T-helper 17 cell (primary cell): ENCODE measurements at places on chromosomes 2 and 18.

GRCh38 chr2:217047631-217048030 lies 187.8 kb upstream of the TNP1 start:
- no peak for DNase-seq

GRCh38 chr2:115057473-115057872 lies 615.0 kb downstream of the DPP10 start:
- DNase-seq: no peak

DNA sequence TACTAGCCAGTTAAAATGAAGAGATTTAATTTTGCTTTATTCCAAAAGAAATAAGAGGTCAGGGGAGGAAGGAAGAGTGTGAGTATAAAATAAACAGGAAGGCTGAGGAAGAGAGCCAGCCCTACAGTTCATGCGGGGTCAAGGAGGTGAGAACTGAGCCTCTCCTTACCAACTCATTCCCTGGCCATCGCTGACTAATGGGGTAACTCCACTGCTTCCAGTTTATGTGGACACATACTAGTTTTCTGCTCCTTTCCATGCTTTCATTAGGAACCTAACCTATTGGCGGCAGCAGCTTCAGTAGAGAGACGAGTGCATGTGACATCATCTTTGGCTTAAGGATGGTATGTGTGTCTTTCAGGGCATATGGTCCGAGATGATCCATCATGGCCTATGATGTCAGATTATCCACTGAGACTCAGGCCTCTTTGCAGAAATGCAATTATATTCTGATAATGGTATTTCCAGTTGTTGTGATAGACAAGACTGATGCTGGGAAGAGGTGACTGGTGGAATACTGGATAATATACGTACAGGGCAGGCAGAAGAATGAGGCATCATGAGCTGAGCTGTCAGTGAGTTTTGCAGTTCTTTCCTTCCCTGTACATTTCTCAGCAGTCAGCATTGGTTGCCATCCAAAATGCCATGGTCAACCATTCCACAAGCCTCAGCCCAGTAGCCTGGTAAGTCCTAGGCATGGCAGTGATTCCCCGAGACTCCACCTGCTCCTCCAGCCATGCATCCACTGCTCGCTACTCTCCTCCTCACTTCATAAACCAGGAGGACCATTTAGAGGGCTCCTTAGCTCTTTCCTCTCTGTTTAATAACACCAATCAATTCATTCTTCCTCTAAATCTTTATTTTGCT lies 184.6 kb upstream of the OSR1 start:
- DNase-seq: no peak

GRCh38 chr2:137886083-137886831 lies 78.0 kb upstream of the HNMT start:
- DNase-seq: no peak

DNA sequence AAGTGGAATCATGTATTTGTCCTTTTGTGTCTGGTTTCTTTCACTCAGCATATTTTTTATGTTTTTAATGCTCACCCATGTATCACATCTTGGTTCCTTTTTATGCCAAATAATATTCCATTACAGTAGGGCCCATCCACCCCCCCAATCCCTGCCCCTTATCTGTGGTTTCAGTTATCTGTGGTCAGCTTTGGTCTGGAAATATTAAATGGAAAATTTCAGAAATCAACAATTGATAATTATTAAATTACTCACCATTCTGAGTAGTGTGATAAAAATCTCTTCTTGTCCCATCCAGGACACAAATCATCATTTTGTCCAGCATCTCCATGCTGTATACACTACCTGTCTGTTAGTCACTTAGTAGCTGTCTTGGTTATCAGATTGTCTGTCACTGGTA lies 66.7 kb downstream of the BIRC6 start:
- no peak for DNase-seq

DNA sequence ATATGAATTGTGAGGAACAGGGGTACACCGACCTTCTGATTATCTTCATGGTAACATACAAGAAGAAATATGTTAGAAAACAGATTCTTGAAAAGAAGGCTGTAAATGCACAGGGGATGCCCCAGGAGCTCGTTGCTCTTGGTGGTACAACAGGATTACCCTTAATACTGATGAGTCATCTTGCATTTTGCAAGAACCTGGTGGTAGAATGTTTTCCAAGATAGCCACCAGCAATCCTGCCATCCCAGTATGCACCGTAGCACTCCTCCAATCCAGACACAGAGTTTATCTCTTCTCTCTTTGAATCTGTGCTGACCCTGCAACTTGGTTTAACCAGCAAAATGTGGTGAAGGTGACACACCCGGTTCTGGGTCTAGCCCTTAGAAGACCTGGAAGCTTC lies 238.3 kb downstream of the EN1 start:
- DNase-seq: no peak

GRCh38 chr2:188607501-188607900 lies 315.8 kb downstream of the GULP1 start:
- no peak for DNase-seq

DNA sequence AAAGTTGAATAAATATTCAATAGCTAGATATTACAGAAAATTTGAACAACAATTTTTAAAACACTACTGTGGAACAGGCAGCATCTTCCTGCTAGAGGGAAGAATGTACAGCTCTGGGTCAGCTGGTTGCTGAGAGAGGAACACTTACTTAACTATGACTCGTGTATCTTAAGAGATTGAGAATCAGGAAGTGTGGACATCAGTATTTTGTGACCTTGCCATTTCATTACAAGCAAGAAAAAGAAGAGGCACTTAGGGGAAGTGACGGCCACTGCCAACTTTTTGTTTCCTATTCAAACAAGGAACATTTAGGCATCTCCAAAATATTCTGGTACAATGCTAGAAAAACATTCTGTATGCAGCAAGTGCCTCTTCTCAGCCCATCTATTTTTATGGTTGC lies 45.9 kb downstream of the ITPRID2 start:
- no peak for DNase-seq

DNA sequence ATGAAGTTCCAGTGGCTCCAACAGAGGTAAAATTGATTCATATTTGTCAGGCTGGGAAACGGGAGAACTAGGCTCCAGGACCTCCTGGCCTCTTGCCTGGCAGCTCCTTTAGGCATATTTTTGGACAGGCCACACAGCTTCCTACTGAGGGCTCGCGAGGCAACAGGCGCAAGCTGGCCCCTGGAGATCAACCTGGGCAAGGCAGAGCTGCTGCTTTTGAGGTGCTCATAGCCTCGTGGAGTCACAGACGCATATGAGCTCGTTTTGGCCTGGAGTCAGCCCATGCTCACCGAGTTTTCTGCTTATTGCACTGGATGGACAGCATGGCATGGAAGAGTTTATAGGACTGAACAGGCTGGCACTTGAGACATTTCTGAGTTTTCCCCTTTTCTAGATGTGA lies 97.7 kb downstream of the CAPN13 start:
- DNase-seq: no peak

DNA sequence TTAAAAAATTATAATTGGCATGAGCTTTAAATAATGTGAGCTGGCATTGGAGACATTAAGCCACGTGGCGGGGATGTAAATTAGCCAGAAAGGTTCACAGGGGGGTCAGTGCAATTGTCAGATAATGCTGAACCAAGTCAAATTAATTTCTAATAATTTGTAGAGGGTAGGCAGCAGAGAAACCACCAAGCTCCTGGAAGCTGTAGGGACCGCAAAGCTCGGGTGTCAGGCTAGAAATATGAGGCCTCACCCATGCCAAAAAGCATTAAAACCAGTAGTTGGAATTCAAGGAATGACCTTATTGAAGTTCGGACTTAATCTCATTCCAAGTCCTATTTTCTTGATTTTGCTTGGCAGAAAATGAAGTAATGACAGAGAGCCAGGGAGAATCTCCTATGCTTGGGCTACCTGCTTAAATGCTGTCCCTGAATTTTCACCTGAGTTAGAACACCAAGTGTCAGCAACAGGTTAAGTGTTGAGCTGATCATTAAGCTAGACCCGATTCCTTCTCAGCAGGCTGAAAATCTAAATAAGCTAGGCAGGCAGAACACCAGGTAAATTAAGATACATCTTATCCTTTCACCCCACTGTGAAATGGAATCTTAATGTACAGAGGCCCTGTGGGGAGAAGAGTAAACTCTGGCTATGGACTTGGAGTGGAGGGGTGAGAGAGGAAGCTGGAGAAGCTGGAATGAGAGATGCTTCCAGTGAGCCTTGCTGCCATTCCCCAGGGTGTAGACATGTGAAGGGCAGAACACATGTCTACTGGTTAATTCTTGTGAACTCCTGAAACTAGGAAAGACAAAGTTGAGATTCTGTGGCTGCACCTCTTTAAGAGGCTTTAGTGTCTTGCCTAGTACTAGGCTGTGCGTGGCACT lies 520.0 kb downstream of the SLC4A3 start:
- no peak for DNase-seq

GRCh38 chr2:109129921-109130722 lies 1.1 kb downstream of the SH3RF3 start:
- DNase-seq: no peak

GRCh38 chr18:5759194-5759593 lies 136.1 kb downstream of the TMEM200C start:
- DNase-seq: no peak

DNA sequence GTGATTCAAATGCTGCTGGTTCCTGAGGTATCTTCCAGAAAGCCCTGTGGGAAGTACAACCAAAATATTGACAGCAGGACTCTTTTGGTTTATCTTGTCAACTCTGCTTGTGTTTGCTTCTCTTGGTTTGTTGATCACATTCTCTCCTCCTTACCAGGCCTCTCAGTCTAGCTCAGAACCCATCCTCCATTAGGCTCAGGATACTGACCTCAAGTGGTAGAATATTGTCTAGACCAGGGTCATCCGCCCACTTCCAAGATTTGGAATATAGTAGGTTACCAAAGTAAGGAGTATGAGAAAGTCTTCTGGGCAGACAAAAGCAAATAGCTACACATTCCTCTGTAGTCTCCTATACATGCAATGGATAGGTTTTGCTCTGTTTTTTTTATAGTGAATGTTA lies 56.6 kb downstream of the XIRP2 start:
- DNase-seq: no peak

- no peak for DNase-seq
These were observed 160.9 kb downstream of the FBXO15 start for GRCh38 chr18:73986711-73987110.

GRCh38 chr18:48935433-48935774 lies 15.4 kb downstream of the SMAD7 start:
- no peak for DNase-seq

- DNase-seq: no peak
These were observed 115.0 kb downstream of the GBX2 start for GRCh38 chr2:236052926-236053821.

DNA sequence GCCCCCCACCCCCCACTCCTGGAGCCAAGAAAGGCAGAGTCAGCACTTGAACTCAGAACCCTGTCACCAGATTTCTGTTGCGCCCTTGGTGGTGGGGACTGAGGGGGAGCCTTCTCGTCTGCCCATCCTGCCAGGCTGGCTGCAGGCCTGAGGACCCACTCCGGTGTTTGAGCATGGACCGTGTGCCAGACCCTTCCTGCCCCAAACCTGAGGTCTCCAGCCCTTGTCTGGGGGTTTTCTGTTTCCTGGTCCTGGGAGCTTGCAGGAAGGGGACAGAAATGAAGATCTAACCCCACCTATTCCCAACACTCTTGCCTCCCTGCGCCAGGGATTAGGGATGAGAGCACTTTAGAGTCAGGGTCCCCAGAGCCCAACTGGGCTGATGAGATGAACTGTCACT lies 190.6 kb downstream of the HAUS1 start:
- DNase-seq: no peak

DNA sequence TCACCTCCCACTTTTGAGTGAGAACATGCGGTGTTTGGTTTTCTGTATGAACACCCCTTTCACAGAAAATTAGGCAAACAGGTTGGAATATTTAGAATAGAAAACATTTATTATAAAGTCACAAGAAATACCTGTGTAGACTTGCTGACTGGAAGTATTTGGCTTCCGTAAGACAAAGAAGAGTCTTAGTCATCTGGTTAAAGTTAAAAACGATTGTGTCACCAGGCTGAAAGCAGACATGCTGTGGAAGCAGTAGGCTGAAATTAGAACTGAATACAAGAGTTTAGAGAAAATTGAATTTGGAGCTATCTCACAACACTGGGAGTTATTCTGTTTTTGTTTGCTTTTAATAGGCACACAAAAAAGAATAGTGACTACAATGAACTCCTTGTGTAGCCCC lies 16.2 kb upstream of the CLASP1 start:
- DNase-seq: no peak

DNA sequence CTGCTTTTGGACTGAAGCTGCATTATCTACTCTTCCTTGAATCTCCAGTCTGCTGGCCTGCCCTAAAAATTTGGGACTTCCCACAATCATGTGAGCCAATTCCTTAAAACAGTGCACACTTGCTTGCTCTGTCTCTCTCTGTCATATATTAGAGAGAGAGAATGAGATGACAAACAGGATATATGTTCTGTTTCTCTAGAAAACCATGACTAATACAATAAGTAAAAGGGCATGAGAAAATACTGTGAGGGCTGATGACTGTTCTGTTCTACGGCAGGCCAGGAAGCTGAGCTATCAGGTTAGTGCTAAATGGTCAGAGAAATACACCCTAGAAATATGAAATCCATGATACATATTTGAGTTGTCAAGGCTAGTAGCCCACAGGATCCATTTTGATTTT lies 1896.8 kb upstream of the CELF4 start:
- no peak for DNase-seq

- DNase-seq: no peak
These were observed 164.6 kb downstream of the PTGR3 start for GRCh38 chr18:75044296-75044695.

DNA sequence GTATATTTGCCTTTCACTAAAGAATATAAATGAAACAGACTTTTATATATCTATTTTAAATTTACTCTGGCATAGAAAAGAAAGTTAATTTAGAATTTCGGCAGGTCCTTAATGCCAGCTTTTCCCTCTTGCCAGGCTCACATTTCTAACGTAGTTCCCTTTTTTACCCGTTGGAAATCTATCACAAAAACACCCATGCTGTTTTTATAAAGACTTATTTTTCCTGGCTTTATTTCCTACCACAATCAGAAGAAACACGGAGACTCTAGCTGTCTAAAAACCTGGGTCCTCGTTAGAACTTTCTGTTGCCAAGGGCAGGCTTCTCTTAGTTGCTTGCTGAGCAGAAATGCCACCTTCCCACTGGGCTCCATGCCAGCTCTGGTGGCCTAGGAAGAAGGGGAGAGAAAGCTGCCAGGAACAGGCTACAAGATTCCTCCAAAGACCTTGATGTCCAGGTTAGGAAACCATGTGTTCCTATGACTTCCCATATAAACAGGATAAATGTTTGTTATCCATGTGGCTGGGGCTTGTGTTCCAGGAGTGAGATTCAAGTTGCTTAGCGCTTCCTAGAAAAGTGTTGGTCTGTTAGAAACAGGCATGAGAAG lies 17.8 kb upstream of the TMEM18 start:
- no peak for DNase-seq

- no peak for DNase-seq
These were observed 1.4 kb downstream of the ELP2 start for GRCh38 chr18:36130883-36131653.
